Cardiac septum (tissue), 1 donor: ENCODE measurements at places on chromosomes 1 and 21. TPM values are rescaled to one million over a fixed set of nuclear protein-coding genes. Genes with fewer than 3 reads are reported as not detected.

The TENT5C gene
- total RNA-seq: 7.4 TPM

The HAO2 gene
- total RNA-seq: not detected

The KRTAP12-2 gene
- total RNA-seq: not detected

The C1QB gene
- total RNA-seq: 34.3 TPM

The PLA2G2A gene
- 59.6 TPM for total RNA-seq

The GNAT2 gene
- total RNA-seq: not detected

The SPATA46 gene
- not detected for total RNA-seq

The AIRE gene
- total RNA-seq: 0.11 TPM

The RIPK4 gene
- 0.13 TPM for total RNA-seq

The SEMA6C gene
- 46.5 TPM for total RNA-seq

The ATP1A4 gene
- 1.0 TPM for total RNA-seq

The HSPB7 gene
- 3,889 TPM for total RNA-seq

The NHLH2 gene
- total RNA-seq: 0.22 TPM

The DAP3 gene
- total RNA-seq: 91.2 TPM

The CHD5 gene
- 0.81 TPM for total RNA-seq

The MAP7D1 gene
- 262 TPM for total RNA-seq

The PGLYRP4 gene
- not detected for total RNA-seq

The FBLIM1 gene
- total RNA-seq: 40.6 TPM

The OLFML3 gene
- 8.2 TPM for total RNA-seq
